ENCODE measurements at places on chromosomes 16 and 17.

GRCh38 chr17:60631119-60631518 is 31.1 kb downstream of the PPM1D start:
- no peaks in the 10 kb centered on the region for H3K27me3 ChIP-seq
- no peak overlapping the region for H3K4me3 ChIP-seq
- peaks cover 48% of the 10 kb centered on the region for H3K36me3 ChIP-seq
- no peaks in the 10 kb centered on the region for H3K4me1 ChIP-seq

DNA sequence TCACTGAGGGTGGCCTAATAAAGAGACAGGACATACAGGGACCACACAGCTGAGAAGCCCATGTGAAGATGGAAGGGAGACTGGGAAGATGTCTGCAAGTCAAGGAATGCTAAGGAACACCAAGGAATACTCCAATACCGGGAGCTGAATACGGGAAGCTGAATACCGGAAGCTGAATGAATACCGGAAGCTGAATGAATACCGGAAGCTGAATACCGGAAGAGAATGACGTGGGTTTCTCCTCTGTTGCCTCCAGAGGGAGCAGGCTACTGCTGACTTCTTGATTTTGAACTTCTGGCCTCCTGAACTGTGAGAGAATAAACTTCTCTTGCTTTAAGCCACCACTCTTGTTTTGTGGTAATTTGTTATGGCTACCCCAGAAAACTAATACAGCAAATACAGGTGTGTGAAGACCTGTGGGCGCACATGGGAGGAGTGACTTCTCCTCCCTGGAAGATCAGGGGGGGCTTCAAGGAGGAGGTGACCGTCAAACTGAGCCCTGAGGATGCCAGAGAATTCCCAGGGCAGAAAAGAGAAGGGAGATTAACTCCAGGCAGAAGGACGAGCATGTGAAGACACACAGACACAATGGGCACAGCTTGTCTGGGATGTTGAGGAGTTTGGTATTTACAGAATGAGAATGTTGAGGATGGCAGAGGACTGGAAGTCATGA is 259.9 kb downstream of the IRF8 start:
- H3K4me1 ChIP-seq = peaks cover 3% of the 10 kb centered on the region
- no peak overlapping the region for H3K4me3 ChIP-seq
- no peak overlapping the region for H3K27ac ChIP-seq
- no peaks in the 10 kb centered on the region for H3K36me3 ChIP-seq
- peaks cover 12% of the 10 kb centered on the region for H3K27me3 ChIP-seq
- no peak for DNase-seq

DNA sequence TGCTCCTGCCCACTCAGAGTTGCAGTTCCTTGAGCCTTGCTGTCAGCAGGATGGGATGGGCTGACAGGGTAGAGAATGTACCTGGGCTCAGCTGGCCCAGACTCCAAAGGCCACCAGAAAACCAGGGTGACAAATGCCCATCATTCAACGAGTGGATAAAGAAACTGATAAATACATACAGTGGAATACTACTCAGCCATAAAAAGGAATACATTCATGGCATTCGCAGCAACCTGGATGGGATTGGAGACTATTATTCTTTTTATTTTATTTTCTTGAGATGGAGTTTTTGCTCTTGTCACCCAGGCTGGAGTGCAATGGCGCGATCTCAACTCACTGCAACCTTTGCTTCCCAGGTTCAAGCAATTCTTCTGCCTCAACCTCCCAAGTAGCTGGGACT is 19.9 kb downstream of the SGSM2 start:
- H3K4me1 ChIP-seq = peaks cover 13% of the 10 kb centered on the region
- no peaks in the 10 kb centered on the region for H3K27me3 ChIP-seq
- no peak overlapping the region for H3K27ac ChIP-seq
- H3K36me3 ChIP-seq = no peaks in the 10 kb centered on the region

- H3K27ac ChIP-seq = no peak overlapping the region
- DNase-seq = no peak
- H3K4me3 ChIP-seq = no peak overlapping the region
These were observed 17.8 kb downstream of the LUC7L3 start for GRCh38 chr17:50737118-50737698.

All from esophagus squamous epithelium (tissue), 5 donors.